CMK (cell line): ENCODE measurements at places on chromosomes 3 and 15.

DNA sequence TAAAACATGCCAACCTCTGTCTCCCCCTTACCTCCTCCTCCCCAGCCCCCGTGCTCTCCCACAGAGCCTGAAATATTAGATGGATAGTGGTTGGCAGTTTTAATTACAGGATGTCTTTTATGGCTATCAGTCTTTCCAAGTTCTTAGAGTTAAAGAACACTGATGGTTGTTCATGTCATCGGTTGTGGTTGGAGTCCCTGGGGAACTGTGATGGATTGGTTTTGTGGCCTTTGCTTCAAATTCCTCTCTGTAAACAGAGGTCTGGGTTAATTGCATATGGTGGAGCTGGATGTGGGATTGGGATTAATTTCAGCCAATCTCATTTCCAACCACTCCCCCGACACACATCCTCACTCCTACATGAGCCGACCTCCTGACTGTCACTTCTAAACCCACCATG lies 164.5 kb upstream of the PROK2 start:
- DNase-seq: no peak

GRCh38 chr15:36400936-36401585 lies 178.4 kb upstream of the CDIN1 start:
- DNase-seq: no peak

- DNase-seq: no peak
Measured at GRCh38 chr3:88195951-88196434, 46.2 kb downstream of the C3orf38 start.

DNA sequence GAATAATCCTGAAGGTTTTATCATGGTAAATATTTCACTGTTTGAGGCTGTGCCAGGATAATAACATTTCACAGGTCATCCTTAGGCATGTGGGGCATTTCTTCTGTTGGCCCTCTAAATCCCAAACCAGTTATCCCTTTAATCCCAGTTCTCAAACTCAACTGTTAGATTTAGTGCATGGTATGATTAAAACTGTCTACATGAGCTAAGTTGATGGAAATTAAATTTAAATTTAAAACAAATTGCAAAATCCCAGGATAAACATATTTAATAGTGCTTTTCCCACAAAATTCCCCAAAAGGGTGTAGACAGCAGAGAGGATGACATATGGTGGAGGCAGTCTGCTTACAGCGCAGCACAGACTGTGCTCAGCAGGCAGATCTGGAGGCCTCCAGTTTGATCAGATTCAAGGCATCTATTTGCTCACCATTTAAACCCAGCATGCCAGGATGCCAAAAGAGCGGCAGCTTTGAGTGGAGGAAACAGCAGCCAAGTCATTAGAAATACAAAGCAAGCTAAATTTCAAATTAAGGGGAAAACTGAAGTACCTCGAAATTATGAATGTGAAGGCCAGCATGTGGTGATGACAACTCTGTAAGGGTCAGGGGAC lies 325.8 kb downstream of the KCNH8 start:
- DNase-seq: no peak

GRCh38 chr3:120713262-120713661 lies 29.1 kb downstream of the RABL3 start:
- no peak for DNase-seq

DNA sequence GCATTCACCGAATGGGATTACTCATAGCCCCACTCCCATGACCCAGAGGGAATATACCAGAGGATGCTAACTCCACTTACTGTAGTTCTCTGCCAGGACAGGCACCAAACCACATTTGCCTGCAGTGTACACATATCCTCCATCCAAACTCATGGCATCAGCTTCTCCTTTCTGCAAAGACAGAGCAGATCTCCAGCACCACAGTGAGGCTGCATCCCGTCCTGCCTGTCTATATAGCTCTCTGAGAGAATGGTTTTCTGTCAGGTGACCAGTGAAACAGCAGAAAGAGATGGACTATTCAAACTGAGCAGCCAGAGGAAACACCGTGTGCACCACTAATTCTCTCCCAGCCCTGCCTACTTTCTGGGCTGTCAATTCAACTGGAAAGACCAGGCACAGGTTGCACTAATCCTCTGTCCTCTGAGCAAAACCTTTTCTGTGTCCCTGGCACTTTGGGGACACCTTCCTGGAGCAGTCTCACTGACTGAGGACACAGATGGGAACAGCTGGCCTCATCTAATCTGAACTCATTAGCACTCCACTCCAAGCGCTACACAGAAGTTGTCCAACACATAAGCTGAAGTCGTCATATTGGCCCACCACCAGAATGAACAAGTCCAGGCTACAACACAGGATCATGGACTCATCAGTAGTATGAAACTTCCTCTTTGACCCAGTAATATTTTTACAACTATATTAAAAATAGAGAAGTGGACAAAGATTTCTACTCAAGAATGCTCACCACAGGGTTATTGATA lies 17.3 kb downstream of the LTF start:
- DNase-seq: no peak

DNA sequence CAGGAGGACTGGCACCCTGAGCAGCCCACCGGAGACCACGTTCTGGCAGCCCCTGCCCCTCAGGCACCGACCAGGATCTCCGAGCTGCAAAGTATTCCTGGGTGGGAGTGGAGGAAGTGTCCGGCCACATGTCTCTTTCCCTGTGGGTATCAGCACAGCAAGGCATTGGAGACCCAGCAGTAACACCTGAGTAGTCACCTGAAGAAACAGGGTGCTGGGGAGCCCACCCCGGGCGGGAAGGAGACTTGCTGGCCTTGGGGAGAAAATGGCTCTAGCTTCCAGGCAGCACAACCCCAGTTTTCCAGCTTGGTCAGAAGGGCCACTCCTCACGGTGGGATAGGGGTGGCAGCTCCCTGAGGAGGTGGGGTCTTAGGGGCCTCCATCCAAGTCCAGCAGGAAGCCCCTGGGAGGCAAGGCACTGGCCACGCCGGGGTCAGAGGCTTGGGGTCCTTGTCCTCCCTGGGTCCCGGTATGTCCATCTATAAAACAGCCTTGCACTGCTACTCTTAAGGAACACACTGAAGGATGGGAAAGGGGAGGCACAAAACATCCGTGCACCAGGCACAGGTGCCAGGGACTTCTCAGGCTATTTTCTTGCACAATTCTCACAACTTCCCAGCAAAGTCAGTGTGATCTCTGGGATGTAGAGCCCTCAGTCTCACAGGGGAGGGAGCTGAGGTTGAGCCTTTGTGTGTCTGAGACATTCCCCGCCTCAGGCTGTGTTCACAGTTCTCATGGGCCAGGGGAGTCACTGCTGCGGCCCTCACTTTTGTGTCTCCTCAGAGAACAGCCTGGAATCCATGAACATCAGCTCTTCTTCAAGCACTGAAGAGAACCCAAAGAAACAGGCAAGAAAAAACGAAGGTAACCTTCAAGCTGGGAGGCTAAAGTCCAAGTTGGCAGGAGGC lies 11.9 kb downstream of the CFAP100 start:
- DNase-seq: no peak

- no peak for DNase-seq
Measured at GRCh38 chr15:99073008-99073717, 31.7 kb upstream of the SYNM start.

GRCh38 chr15:49706805-49707204 lies 86.0 kb downstream of the DTWD1 start:
- DNase-seq: no peak

DNA sequence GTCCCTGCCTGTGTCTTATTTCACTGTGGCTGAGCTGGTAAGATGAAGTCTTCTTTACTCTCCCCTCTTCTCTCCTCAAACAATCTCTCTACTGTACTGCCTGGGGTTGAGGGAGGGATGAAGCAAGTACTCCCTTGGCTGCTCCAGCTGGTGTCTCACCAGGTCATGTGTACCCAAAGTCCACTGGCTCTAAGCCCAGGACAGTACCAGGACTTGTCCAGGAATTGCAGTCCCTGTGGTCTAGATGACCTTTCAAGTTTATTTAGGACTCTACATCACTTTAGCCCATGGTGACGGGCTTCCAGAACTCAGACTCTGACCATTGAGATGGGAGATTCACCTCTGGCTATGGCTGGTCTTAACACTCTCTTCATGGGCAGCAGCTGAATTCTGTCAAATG lies 17.5 kb upstream of the SLC27A2 start:
- DNase-seq: no peak

- no peak for DNase-seq
Measured at GRCh38 chr3:187296058-187296457, 4.5 kb upstream of the MASP1 start.

DNA sequence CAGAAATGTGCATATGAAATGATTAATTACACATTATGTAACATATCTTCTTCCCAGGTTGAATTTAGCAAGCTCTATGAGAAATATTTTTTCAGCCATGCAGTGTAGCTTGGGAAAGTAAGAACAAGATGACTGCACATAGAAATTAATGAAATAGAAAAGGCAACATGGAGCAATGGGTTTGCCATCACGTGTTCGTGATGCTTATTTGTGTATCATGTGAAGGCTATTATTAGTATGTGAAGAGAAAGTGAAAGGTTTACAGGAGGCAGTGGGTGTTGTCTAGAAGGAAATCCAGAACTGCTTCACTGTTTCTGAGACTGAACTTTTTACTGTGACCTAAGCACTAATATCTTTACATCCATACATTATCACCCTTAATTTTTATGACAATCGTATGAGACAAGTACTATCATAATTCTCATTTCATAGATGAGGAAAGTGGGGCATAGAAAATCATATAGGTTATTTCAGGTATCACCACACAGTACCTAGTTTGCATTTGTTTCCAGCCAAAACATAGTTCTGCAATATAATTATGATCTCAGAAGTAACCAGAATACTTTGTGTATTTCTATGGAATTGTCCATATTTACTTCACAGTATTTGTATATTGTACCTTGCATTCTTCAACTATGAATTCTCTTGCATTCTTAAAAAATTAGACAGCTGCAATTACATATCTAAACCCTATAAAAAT lies 14.9 kb downstream of the SERPINI1 start:
- DNase-seq: no peak

- DNase-seq: no peak
Measured at GRCh38 chr3:17194116-17194515, 309.4 kb downstream of the PLCL2 start.

DNA sequence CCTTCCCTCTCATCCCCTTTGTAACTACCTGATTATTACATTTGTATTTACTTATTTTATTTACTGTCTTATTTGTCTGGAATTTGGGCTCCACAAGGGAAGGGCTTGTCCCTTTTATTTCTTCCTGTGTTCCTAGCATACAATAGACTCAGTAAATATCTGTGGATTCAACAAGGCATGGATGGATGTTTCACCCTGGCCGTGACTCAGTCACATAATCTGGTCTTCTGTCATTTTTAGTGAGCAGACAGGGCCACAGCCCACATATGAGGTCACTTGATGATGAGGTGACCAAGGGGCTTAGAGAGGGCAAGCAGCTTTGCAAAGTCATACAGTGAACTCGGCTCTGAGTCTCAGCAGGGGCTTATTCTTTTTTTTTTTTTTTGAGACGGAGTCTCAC lies 7.8 kb upstream of the DAG1 start:
- DNase-seq: no peak
